ENCODE measurements at places on chromosomes 4 and X.

- DNase-seq: no peak
Observed at GRCh38 chrX:23919706-23920320, 12.0 kb downstream of the CXorf58 start.

- DNase-seq: no peak
Observed at GRCh38 chr4:74942251-74942917, 9.5 kb downstream of the PARM1 start.

- no peak for DNase-seq
Observed at GRCh38 chrX:39674490-39675161, 423.1 kb downstream of the BCOR start.

GRCh38 chrX:56978172-56978571, 17.2 kb downstream of the SPIN3 start:
- peak; percentile 51 for DNase-seq

- DNase-seq: peak; percentile 27
Observed at GRCh38 chrX:38435130-38435529, 82.7 kb downstream of the OTC start.

Measured in NCI-H1092 treated with DMSO at 0.1 percent for 48 hours (cell line).